ENCODE measurements at places on chromosomes 1 and 21.

DNA sequence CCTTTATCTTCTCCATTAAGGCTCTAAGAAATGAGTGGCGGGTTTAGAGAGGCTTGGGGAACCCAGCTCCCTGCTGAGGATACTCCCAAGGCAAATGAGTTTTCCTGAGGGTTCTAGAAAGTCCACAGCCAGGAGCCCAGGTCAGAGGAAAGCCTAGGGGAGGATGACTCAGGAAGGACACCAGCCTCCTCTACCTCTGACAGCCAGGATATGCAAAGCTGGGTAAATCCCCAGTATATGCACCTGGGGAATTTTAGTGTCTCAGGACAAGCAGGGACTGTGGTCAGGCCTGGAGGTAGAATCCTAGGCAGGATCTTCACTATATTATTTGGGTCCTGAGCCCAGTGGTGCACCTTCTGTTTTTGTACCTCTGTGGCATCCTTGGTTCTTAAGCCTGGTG, 23.5 kb upstream of the WNT4 start:
- no peak for DNase-seq

GRCh38 chr1:108845991-108846390, 10.9 kb downstream of the AKNAD1 start:
- no peak for DNase-seq

GRCh38 chr1:13754510-13755103, 54.6 kb downstream of the PRDM2 start:
- no peak for DNase-seq

- no peak for DNase-seq
These were observed 19.2 kb downstream of the FMO2 start for GRCh38 chr1:171204296-171204695.

DNA sequence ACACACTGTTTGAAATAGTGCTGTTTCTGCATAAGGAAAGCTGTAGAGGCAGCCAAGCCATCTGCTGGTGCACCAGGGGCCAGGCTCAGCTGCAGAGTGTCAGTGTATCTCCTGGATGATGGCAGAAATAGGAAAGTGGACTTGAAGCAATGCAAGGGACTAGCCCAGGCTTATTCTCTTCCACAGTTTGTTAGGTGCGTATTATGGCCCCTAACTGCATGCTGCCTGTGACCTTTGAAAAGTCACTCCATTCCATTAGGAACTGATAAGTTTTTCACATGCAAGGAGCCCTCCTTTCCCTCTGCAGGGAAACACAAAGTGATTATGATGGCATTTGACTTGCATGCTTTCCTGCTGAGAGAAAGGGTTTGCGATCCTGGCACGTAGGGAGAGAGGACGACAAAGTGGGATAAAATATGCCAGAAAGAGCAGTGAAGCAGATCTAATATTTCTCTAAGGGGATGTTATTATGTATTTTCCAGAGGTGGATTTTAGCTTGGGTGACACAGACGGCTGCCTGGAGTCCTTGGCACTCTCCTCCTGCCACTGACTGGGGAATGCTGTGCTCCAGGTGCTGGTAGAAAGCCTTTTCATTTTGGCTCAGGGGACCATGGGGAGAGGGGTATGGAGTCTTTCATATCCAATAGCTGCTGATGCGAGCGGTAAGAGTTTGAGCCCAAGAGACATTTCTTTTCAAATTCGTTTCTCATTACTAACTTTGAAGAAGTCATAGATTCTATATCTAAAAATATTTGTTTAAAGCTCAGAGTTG, 402.1 kb upstream of the B3GALT2 start:
- no peak for DNase-seq

DNA sequence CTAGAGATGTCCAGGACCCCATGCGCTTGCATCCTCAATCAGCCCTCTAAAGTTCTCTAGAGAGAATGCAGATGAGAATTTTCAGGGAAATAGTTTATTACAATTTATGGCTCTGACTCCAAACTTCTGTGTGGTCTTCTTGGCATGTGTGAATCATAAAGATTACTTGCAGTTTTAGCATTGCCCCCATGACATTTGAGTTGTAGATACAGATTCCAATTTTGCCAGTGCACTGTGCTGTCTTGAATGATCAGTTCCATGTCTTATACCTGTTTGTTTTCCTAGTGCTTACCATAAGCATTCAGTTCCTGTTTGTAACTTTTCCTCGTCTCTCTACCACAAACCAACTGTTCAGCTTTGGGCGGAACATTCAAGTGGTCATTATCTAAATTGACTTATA, 4.8 kb downstream of the KRTAP21-3 start:
- DNase-seq, result no peak

GRCh38 chr1:39826583-39826982, 37.9 kb upstream of the BMP8B start:
- no peak for DNase-seq

GRCh38 chr1:32199717-32200072, 700 bp upstream of the CCDC28B start:
- no peak for DNase-seq

DNA sequence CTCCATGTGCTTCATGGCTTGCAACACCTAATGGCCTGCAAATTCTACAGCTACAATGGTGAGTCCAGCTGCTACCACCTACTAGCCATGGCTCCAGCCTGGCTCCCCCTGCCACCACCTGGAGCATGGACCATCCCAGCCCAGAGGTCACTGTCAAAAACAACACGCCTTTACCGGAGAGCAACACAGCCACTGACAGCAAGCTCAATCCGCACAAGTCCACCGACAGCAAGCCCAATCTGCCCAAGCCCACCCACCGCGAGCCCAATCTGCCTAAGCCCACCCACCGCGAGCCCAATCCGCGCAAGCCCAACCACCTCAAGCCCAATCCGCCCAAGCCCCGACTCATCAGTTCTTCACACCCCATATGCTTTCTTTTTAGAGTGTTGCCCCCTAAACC, 128.2 kb downstream of the KIF26B start:
- DNase-seq, result no peak

- DNase-seq, result no peak
These were observed 44.4 kb upstream of the DHCR24 start for GRCh38 chr1:54931275-54931840.

DNA sequence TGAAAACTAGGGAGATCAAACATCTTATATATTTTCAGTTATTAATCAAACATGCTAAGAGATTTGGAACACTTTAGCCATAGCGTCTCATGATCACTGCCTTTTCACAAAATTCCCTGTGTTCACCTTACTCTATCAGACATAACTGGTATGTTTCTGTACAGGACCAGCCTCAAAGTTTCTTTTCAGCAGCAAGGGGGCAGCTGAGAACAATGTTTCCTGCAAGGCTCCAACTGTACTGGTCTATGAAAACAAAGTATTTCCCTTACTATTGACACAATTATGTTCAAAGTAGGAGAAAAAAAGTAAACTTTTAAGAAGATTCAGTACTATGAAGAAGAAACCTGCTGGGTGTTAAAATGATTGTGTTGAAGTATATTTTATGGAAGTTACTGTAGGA, 98.5 kb downstream of the ATF6 start:
- no peak for DNase-seq

GRCh38 chr1:37338658-37339057, 135.7 kb upstream of the ZC3H12A start:
- no peak for DNase-seq

GRCh38 chr21:46188226-46189212, 4.3 kb upstream of the SPATC1L start:
- no peak for DNase-seq
